ENCODE measurements at places on chromosomes 1 and 21. TPM values are rescaled to one million over a fixed set of nuclear protein-coding genes. Genes with fewer than 3 reads are reported as not detected.

RNU1-2 gene
- total RNA-seq = 10,807 TPM

LY9 gene
- not detected for total RNA-seq

OR2L8 gene
- total RNA-seq = not detected

KIF21B gene
- 0.09 TPM for total RNA-seq

LIN28A gene
- under 0.01 TPM for total RNA-seq

PRR9 gene
- total RNA-seq = not detected

NOS1AP gene
- total RNA-seq = not detected

CELA2A gene
- not detected for total RNA-seq

CLCNKA gene
- not detected for total RNA-seq

GBP6 gene
- total RNA-seq = 0.17 TPM

WDR64 gene
- not detected for total RNA-seq

OR2T35 gene
- not detected for total RNA-seq

CASQ2 gene
- total RNA-seq = not detected

TMEM54 gene
- total RNA-seq = 55.5 TPM

TRPM2 gene
- total RNA-seq = under 0.01 TPM

RHBDL2 gene
- 0.79 TPM for total RNA-seq

OR6K3 gene
- total RNA-seq = not detected

FCGR2B gene
- not detected for total RNA-seq

CNIH3 gene
- 25.0 TPM for total RNA-seq

LENEP gene
- total RNA-seq = not detected

AKR7A3 gene
- total RNA-seq = 0.43 TPM

KCND3 gene
- under 0.01 TPM for total RNA-seq

USH2A gene
- not detected for total RNA-seq

SMIM1 gene
- total RNA-seq = 4.1 TPM

TMPRSS2 gene
- not detected for total RNA-seq

CNTN2 gene
- total RNA-seq = not detected

FCRL2 gene
- total RNA-seq = not detected

SLAMF9 gene
- total RNA-seq = not detected

OR2T11 gene
- total RNA-seq = not detected

IFNAR2 gene
- total RNA-seq = 1.7 TPM

KRTAP21-2 gene
- total RNA-seq = not detected

ST6GALNAC5 gene
- under 0.01 TPM for total RNA-seq

C4BPB gene
- not detected for total RNA-seq

CFAP45 gene
- total RNA-seq = 1.0 TPM

IFI44 gene
- 28.0 TPM for total RNA-seq

KRTAP12-2 gene
- not detected for total RNA-seq

RGS8 gene
- under 0.01 TPM for total RNA-seq

AQP10 gene
- total RNA-seq = not detected

PADI2 gene
- total RNA-seq = 0.09 TPM

PTGS2 gene
- total RNA-seq = 4.1 TPM
